Stimulated activated CD4-positive, alpha-beta T cell treated with anti-CD3 and anti-CD28 coated beads, Interleukin-1b, Interleukin-23, amount 100 ng/mL, for 24 hours (primary cell): ENCODE measurements at places on chromosomes 5 and 9.

DNA sequence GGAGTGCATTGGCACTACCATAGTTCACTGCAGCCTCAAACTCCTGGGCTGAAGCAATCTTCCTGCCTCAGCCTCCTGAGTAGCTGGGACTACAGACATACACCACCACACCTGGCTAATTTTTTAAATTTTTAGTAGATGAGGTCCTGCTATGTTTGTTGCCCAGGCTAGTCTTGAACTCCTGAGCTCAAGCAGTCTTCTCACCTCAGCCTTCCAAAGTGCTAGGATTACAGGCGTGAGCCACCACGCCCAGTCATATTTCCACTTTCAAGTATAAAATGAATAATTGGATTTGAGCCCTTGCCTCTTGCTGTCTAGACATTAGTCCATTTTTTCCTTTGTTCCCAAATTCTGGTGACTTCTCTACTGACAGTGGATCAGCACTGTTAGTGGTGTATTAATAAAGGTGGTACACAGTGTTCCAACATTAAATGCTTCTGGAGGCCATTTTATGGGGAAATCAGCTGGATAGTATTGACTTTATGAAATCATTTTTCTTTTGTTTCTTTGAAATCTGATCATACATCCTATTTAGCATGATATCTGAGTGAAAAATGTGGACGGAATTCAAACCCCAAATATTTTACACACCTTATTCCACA lies 15.9 kb downstream of the ATP6V0E1 start:
- no peak for DNase-seq

DNA sequence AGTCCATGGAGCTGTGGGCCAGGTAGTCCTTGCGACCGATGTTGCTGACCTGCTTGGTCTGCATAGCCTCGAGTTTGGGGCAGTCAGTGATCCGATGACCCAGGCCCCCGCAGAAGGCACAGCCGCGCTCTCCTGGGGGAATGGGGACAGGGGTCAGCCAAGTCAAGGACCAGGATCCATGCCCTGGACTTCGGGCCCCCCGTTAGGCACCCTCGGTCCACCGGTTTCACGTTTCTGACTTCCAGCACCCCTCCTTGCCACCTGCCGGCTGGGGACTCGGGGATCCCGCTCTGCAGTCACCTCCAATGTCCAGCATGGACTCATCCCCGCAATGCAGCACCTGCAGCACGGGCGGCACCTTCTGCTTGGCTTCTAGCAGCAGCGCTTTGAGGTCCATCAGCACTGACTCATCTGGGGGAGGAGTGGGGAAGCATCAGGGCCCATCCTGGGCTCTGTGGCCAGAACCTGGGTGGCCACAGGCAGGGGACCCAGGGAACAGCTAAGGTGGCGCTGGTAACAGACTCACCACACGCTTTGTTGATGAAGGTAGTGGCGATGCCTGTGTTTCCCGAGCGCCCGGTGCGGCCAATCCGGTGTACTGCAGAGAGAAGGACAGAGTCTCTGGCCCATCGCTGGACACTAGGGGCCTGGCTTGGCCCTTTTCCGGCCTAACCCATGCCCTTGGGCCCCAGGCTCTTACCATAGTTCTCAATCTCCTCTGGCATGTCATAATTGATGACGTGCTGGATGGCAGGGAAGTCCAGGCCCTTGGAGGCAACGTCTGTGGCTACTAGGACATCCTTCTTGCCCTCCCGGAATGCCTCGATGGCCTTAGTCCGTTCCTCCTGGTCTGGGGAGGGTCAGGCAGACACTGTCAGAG lies 2.4 kb upstream of the DOK3 start:
- DNase-seq = no peak

DNA sequence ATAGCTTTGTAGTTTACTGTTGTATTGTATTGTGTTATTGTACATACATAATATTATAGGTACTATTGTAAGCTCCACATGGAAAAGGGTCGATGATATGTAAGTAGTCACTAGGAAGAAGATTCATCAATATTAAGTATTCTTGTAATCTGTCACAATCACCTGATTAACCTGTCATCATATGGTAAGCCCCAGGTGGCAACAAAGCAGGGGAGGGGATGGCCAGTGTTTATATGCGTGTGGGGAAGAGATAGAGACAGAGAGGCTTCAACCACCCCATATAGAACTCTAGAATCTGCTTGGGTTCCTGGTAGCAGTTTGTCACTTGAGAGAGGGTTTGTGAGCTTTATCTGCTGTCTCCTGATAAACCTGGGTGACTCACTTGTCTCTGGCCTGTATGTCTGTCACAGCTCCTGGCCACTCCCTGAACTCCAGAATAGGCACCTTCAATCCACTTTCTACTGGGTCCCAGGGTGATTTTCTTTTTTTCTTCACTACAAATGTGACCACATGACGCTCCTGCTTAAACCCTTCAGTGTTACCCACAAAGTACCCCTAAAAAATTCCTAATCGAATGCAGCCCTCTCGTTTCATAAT lies 48.9 kb upstream of the CPEB4 start:
- DNase-seq = no peak

GRCh38 chr9:112917047-112917986 lies 26.6 kb upstream of the SLC46A2 start:
- DNase-seq = no peak

- DNase-seq = no peak
Measured at GRCh38 chr9:88957526-88957925, 33.7 kb upstream of the S1PR3 start.
